Neural crest cell (in vitro differentiated cells): ENCODE measurements at places on chromosomes 5 and 9. TPM values are rescaled to one million over a fixed set of nuclear protein-coding genes. Genes with fewer than 3 reads are reported as not detected.

DNA sequence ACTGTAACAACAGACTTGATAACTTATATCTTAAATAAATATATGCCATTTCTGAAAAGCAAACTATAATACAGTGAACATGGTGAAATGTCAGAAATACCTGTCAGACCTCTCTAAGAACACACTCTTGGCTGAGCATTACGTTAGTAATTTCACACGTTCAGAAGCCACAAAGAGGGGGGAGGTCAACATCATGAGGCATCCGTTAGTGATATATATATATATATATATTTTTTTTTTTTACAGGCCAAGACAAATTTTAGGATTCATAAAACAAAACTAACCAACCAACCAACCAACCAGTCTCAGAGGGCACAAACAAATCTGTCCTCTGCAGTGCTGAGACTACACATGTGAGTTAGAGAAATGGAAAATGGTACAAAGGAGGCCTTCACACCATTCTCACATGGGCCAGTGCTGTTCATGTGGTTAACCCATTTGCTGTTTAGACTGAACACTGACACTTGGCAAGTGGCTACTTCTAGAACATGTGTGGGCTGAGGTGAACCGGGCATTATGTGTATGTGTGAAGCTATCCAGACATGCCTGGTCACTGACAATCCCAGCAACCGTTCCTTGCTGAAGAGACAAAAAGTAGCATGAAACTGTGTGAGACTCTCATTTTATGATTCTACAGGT, 54.5 kb downstream of the ELL2 start:
- peaks cover 6% of the 10 kb centered on the region for H3K36me3 ChIP-seq
- no peak overlapping the region for H3K27ac ChIP-seq
- DNase-seq: no peak
- H3K4me1 ChIP-seq: peaks cover 26% of the 10 kb centered on the region
- H3K27me3 ChIP-seq: no peaks in the 10 kb centered on the region
- H3K4me3 ChIP-seq: no peak overlapping the region

- H3K4me1 ChIP-seq: peaks cover 14% of the 10 kb centered on the region
- H3K27me3 ChIP-seq: no peaks in the 10 kb centered on the region
- H3K27ac ChIP-seq: no peak overlapping the region
- H3K36me3 ChIP-seq: no peaks in the 10 kb centered on the region
- H3K4me3 ChIP-seq: no peak overlapping the region
Observed at GRCh38 chr9:1913631-1914330, 101.4 kb upstream of the SMARCA2 start.

GRCh38 chr5:87499478-87500410, 87.0 kb upstream of the CCNH start:
- H3K4me3 ChIP-seq: no peak overlapping the region
- DNase-seq: no peak
- H3K27me3 ChIP-seq: no peaks in the 10 kb centered on the region
- H3K4me1 ChIP-seq: no peaks in the 10 kb centered on the region

The TMEM252 gene
- total RNA-seq: not detected in 2 replicates

DNA sequence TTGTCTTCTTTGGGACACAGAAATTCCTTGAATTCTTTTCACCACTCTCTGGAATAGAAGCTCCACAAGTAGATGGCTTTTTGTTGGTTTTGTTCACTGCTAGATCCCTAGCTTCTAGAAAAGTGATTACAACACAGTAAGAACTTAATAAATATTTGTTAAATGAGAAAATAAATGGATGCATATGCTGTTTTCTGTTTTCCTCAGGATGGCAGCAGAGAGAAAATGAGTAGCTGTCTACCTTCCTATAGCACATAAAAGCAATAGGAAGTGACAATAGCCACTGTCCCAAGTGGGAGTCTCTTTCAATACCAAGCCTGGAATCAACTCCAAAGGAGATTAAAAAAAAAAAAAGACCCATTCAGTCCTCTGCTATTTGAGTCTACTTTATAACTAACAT, 100.6 kb upstream of the NREP start:
- no peaks in the 10 kb centered on the region for H3K27me3 ChIP-seq
- H3K4me3 ChIP-seq: no peak overlapping the region
- no peak for DNase-seq
- H3K27ac ChIP-seq: no peak overlapping the region
- peaks cover 13% of the 10 kb centered on the region for H3K4me1 ChIP-seq

DNA sequence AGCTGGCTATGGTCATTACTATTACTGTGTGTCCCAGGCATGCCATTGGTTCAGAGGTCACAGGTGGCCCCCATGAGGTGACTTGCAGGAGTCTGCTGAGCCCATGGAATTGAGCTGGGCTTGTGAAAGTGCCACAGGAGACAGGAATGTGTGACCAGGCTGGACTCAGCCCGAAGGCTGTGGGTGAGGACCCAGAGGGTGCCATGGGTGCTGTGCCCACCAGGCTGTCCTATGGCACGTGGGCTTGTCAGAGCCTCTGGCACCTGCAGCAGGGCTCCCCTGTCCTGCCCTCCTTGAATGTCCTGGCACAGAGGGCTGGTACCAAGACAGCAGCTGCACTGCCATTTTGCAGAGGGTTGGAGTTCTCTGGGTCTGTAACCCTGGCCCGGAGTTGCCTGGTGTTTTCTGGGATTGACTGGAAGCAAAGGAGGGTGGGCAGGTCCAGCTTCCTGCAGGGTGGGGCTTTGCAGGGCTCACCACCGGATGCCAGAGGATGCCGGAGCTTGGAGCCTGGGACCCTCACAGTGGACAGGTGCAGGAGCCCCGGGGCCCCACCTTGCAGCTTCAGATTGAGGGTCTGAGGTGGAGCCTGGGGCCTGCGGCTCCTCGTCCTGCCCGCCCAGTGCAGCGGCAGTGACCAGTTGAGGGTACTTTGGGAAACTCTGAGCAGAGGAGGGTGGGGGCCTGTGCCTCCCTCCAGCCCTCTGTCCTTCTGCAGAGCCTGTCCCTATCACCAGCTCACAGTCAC, 14.2 kb downstream of the COL5A1 start:
- no peaks in the 10 kb centered on the region for H3K27me3 ChIP-seq
- H3K4me3 ChIP-seq: no peak overlapping the region
- H3K36me3 ChIP-seq: peaks cover 4% of the 10 kb centered on the region
- DNase-seq: no peak

GRCh38 chr5:80967500-80968181, 7.5 kb downstream of the RASGRF2 start:
- no peak for DNase-seq
- H3K4me3 ChIP-seq: no peak overlapping the region
- no peaks in the 10 kb centered on the region for H3K4me1 ChIP-seq
- no peaks in the 10 kb centered on the region for H3K36me3 ChIP-seq
- no peak overlapping the region for H3K27ac ChIP-seq

The PCDHGB7 gene
- 6.5 and 7.0 TPM in 2 replicates for total RNA-seq

GRCh38 chr9:87830446-87830845, 52.2 kb upstream of the SPATA31E1 start:
- no peaks in the 10 kb centered on the region for H3K4me1 ChIP-seq
- no peaks in the 10 kb centered on the region for H3K27me3 ChIP-seq
- no peaks in the 10 kb centered on the region for H3K36me3 ChIP-seq
- no peak overlapping the region for H3K27ac ChIP-seq
- H3K4me3 ChIP-seq: no peak overlapping the region

The ABO gene
- total RNA-seq: 0.11 and 0.40 TPM in 2 replicates

DNA sequence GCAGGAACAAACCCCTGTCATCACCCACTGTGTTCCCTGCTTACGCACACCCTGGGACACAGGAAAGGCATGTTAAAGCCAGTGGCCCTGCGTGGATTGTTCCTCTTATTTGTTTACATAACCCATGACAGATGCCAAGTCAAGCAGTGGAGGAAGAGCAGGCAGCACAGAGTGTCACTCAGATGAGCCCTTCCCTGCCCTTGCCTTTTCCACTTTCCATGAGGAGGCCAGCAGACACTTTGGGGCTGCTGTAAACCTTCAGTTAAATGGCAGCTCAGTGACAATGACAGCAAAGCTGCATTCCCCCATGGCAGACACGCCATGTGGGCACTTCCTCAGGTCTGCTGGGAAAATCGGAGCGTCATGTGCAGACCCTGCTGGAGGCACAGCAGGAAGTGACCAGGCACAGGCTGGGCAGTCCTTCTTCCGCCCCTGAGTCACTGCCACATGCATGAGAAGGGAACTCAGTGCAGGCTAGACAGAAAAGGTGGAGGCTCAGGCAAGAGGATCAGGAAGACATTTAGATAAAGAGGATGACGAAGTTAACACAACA, 216.8 kb upstream of the PIK3R1 start:
- no peak for DNase-seq
- H3K36me3 ChIP-seq: no peaks in the 10 kb centered on the region
- no peaks in the 10 kb centered on the region for H3K27me3 ChIP-seq
- no peak overlapping the region for H3K27ac ChIP-seq
- peaks cover 10% of the 10 kb centered on the region for H3K4me1 ChIP-seq

GRCh38 chr5:41012318-41012717, 58.8 kb downstream of the MROH2B start:
- H3K4me1 ChIP-seq: no peaks in the 10 kb centered on the region
- DNase-seq: no peak
- no peak overlapping the region for H3K4me3 ChIP-seq
- H3K36me3 ChIP-seq: no peaks in the 10 kb centered on the region
- H3K27ac ChIP-seq: no peak overlapping the region

GRCh38 chr5:137310051-137310730, 188.9 kb downstream of the SPOCK1 start:
- H3K4me3 ChIP-seq: no peak overlapping the region
- H3K36me3 ChIP-seq: no peaks in the 10 kb centered on the region
- H3K27me3 ChIP-seq: peaks cover 4% of the 10 kb centered on the region

DNA sequence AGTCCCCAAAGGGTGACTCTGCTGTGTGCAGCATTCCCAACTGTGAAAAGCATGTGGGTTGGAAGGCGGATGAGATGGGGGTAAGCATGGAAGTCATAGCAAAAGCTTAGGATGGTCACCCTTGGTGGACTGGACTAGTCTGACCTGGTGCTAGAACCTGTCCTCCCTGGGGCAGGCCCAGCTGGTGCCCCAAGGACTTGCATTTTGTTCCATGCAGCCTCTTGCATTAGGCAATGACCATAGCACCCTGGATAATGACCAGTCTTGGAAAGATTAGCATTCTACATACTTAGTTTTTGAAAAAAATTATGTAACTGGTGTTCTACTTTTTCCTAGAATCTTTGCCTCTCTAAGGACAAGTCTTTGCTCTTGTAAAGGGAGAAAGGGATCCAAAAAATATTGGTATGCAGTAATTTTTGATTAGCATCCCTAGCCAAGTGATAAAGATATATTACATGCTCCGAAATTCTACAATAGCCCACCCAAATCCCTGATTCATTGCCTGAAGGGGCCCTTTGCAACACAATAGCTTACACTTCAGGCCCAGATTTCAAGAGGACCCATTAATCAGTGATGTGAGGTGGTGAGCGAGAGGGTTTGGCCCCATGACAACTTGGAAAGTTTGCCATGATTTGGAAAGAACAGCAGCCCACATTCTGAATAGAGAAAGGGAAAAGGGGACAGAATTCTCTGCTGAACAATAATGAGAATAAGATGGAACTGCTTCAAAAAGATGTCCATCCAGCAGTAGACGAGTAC, 93.3 kb upstream of the CD180 start:
- no peak overlapping the region for H3K27ac ChIP-seq
- no peak for DNase-seq
- peaks cover 2% of the 10 kb centered on the region for H3K36me3 ChIP-seq
